ENCODE measurements at places on chromosomes 11 and 22.
A peak's percentile ranks its signal among the peaks of the same experiment; 100 is the strongest.

- DNase-seq, result no peak
Measured at GRCh38 chr11:123576501-123576900, 77.9 kb downstream of the SCN3B start.

DNA sequence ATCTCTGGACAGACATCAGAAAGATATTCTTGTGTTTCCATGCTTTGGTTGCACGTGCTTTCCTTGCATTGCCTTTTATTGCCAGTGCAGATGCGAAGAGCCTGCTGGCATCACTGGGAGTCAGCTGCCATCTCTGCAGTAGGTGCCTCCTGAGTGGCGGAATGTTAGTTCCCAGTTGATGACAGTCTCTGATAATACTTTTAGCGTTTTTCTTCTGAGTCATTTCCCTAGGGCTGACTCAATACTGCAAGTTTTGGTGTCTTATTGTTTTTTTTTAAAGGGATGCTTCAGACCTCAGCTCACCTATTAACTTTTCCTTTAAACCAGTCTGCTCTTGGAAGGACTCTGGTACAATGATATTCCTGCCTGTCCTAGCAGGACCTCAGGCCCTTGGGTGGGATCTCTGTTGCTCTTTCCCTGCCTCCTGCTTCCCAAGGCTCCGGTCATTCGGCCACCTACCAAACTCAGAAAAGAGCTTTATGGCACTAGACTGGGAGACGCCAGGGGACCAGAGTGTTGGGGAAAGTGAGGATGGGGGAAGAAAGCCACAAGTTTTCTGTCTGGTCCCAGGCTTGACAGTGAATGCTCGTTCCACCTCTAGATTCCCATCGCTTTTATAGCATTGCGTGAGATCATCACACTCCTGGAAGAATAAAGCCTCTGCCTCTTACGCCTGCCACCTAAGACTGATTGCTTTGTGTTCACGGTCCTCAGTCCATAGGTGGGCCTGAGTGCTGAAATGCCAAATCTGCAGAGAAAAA is 308.7 kb downstream of the DDX10 start:
- DNase-seq, result no peak

DNA sequence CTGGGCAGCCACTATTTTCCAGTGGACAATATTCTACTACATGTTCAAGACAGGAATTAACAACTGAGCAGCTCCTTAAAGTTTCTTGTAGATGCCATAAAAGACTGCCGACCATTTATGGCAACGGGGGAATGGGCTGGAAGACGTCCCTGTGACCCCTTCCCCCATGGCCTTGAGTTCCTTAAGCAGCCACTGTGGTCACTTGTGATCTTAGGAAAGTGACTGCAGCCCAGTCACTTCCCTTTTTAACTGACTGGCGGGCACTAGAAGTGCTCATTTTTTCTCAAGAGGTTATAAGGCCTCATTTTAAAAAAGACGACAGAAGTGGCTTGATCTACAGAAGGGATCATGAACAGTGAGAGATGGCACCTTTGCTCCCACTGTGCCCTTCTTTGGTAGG is 153.2 kb upstream of the NARS2 start:
- DNase-seq, result no peak

- DNase-seq, result no peak
Measured at GRCh38 chr11:19444231-19444630, 203.5 kb upstream of the E2F8 start.

- no peak for DNase-seq
Measured at GRCh38 chr22:39296535-39296934, 22.9 kb downstream of the RPL3 start.

GRCh38 chr11:8059571-8060011 is 21.4 kb upstream of the TUB start:
- no peak for DNase-seq

DNA sequence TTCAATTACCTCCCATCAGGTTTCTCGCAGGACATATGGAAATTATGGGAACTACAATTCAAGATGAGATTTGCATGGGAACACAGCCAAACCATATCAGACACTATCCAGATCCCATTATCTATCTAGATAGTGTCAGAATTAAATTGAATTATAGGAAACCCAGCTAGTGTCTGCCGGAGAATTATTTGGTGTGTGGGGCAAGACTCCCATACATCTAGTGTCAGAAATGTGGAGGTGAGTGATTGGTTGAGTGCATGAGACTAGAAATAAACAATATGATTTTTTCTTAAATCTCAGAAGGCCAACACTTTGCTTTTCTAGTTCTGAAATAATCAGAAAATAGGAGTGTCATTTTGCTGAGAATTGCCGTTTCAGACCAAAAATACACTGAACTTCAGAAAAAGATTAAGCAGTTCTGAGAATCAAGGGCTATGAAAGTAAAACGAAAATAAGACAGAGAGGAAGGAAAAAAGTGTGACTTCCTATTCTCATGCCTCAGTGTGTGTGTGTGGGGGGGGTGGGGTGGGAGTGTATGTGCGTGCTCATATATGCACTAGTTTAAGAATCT is 21.3 kb downstream of the CASP12 start:
- DNase-seq, result peak; percentile 34

- no peak for DNase-seq
Measured at GRCh38 chr22:32444068-32444467, 20.2 kb downstream of the BPIFC start.

GRCh38 chr11:83409891-83410290 is 123.7 kb upstream of the CCDC90B start:
- no peak for DNase-seq

- no peak for DNase-seq
Measured at GRCh38 chr11:12377824-12378593, 638 bp downstream of the PARVA start.

GRCh38 chr11:118915941-118916841 is 9.5 kb downstream of the BCL9L start:
- no peak for DNase-seq

DNA sequence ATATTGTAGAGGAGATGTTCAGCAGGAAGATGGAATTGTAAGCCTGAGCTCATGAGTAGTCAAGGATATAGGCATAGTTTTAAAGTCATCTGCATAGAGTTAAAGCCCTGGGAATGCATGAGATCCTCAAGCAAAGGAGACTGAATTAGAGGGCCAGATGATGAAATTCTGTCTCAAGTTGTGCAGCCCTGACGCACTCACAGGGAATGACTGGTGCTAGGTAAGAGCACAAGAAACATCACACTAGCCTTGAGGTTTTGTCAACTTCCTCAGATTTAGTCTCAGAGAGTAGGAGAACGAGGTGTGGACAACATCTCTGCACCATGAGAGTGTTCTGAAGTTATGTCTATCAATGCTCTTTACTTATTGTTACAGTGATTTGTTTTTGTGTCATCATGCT is 5.8 kb downstream of the RAB38 start:
- DNase-seq, result no peak

DNA sequence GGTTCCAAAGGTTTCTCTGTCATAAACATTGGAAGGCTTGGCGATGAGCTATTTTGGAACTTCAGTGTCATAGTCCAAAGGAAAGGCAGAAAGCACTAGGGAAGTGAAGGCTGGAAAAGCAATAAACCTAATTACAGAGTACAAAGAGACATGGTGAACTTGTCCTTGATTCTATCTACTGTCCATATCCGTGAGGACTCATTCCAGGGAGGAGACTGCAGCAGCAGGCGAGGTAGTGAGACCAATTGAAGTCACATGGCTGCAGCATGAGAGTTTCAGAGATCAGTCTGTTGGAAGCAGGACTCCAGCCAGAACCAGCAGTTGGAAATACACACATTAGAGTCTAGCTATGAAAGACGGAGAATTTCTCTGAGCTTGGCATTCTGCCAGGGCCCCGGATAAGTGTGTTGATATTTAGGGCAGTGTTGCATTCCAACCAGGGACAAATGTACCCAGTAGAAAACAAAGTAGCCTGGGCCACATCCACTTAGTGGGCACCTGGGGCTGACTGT is 54.1 kb upstream of the ARHGAP42 start:
- no peak for DNase-seq

DNA sequence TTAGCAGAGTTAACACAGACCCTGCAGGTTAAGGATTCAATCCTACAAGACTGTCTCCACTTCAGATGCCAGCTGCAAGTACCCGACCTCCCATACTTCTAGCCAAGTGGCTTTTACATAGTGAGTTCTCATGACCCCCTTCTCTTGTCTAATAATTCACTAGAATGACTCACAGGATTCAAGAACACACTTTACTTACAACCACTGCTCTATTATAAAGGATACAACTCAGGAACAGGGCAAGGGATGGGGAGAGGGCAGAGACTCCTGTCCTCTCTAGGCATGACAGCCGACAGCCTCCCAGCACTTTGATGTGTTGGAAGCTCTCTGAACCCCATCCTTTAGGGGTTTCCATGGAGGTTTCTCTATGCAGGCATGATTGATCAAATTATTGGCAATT is 60.0 kb downstream of the MYO18B start:
- DNase-seq, result no peak

DNA sequence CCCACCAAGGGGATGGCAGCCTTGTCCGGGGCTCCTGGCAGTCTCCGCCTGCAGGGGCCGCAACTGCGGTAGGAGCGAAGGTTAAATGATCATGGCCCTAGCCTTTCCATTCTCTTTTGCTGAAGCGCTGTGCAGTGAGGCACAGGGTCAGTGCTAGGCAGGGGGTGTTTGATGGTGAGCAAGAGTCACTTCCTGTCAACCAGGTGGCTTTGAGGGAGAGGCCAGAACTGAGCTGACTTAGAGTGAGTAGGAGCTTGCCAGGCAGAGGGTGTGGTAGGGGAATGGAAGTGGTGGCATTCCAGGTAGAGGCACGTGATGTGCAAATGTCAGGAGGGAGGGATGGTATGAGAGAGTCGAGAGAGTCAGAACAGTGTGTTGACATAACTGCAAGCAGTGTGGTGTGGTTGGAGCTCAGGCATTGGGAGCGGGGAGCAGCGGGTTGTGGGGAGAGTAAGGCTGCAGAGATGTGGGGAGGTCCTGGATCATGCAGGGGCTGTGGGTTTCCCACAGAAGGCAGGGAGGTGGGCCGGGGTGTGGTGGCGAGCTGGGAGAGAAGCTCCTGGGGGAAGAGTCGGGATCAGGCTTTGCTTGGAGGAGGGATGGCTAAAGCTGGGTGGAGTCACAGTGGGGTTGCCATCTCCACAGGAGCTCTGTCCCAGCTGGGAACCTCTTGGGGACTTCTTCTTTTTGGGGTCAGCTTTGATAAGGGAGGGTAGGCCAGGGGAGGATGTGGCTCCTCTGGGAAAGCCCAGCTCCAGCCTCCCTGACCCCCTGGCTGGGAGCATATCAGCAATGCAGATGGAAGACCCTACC is 33.3 kb downstream of the AMPD3 start:
- no peak for DNase-seq

DNA sequence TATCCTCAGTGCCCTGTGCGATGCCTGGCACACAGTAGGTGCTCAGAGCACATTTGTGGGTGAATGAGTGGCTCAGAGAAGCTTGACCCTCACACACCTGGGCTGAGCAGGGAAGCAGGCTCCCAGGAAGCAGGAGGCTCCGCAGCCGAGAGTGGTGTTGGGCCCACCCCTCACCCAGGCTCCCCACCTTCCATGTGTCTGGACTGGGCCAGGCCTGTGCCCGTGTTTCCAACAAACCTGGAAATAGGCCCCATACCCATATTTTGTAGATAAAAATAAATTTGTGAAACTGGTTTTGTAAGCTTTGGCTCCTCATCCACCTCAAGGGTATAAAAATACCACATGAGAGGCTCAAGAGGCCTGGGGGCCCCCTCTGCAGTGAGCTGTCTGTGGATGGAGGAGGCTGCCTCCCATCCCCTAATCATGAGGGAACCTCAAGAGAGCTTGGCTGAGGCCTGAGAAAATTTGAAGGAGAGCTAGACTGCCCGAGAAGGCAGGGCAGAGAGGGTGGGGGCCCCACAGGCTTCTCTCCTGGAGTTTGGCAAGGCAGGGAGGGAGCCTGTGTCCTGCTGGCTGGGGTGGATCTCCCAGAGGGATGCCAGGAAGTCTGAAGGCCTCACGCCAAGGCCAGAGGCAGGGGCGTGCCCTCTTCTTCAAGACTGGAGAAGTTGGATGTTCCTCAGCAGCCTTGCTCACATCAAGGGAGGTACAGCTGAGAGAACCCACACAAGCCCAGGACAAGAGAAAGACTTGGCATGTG is 147.0 kb upstream of the NECTIN1 start:
- DNase-seq, result no peak

DNA sequence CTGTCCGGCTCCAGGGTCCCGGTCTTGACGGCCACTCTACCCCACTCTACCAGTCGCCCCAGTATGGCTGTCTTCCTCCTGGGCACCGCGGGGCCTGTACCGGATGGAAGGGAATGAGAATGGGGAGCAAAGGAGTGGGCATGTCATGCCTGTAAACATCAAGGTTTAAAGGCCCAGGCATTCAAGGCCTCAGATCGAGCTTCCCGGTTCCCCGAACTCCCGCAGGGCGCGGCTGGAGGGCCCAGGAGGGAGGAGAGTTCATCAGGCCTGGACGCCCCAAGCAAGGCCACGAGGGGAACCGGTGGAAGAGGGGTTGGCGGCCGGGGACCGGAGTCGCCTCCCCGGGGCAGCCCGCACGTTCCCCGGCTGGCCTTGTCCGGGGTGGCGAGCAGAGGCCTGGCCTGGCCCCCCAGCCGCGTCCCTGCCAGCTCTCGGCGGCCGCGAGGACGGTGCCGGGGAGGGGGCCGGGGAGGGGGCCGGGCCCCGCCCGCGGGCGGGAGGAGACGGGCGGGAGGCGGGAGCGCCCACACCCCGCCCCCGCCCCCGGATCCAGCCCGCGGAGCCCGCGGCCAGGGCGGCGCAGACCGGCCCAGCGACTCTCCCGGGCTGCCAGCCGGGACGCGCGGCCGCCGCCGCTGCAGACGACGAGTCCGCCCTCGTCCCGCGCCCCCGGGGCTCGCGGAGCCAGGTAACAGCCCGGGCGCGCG is at the start of gene CDC42EP1:
Gene CDC42EP1, plus strand, starts transcription at position 580 of the 707 bp plus-strand sequence. CDS start 5,870 bp downstream, outside the sequence.
- DNase-seq, result no peak

DNA sequence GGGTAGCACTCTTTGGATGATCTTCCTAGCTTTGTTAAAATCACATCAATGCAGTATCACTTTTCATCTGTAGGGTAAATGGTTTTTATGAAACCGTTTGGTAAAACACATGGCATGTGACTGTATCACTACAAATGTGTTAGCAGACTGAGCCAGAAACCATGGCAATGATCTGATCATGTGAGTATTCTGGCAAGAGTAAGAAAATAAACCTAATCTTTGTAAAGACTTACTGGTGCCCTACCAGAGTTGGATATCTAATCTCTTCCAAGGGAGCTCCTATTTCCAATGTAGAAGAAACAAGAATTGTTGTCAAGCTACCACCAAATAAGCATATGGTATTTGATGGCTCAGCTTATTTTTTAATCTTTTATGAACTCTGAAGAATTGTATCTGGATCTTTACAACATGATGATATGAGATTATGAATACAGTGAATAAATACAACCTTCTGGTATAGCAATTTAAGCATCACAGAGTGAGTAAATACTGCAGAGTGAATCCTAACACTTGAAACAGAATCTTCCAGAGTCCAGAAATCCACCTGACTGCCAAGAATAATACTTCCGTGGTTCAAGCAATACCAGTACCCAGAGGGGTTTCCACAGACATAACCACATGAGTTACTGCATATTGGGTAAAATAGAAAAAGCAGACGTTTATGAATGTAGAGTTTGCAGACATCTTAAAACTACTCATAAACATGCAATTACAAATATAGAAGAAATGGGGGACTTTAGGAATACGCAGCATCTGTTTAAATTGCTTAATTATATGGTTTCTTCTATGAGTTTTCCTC is 238.8 kb downstream of the TTC28 start:
- no peak for DNase-seq

GRCh38 chr11:125356797-125357196 is 139.3 kb downstream of the FEZ1 start:
- DNase-seq, result no peak

- DNase-seq, result no peak
Measured at GRCh38 chr22:46180370-46181137, 30.2 kb downstream of the PPARA start.

Measured in stimulated activated naive CD4-positive, alpha-beta T cell treated with Interleukin-2 at 50 U/mL for 16 hours (primary cell).